ENCODE measurements at places on chromosomes 5 and 9.

DNA sequence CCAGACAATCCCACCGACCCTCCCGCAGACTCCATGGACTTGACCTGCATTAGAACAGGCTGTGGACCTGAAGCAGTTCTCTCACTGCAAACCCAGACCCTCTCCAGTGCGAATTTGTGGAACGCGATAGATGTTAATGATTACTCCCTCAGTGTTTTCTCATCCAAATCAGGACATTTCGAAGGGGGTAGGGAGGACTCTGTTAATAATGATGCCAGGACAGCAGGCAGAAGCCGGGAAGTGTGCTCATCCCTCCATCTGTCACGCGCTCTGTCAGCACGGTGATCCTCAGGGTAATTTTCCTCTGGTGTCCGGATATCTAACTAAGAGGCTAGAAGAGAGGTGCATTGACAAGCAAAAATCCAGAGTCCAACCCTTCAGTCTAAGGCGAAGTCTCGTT is 18.8 kb downstream of the RAPGEF1 start:
- no peak for DNase-seq

GRCh38 chr5:56105511-56106291 is 110.9 kb upstream of the IL6ST start:
- DNase-seq = no peak

- DNase-seq = no peak
Observed at GRCh38 chr5:119458911-119459632, 6.8 kb downstream of the HSD17B4 start.

GRCh38 chr5:40652441-40653220 is 27.1 kb upstream of the PTGER4 start:
- DNase-seq = no peak

DNA sequence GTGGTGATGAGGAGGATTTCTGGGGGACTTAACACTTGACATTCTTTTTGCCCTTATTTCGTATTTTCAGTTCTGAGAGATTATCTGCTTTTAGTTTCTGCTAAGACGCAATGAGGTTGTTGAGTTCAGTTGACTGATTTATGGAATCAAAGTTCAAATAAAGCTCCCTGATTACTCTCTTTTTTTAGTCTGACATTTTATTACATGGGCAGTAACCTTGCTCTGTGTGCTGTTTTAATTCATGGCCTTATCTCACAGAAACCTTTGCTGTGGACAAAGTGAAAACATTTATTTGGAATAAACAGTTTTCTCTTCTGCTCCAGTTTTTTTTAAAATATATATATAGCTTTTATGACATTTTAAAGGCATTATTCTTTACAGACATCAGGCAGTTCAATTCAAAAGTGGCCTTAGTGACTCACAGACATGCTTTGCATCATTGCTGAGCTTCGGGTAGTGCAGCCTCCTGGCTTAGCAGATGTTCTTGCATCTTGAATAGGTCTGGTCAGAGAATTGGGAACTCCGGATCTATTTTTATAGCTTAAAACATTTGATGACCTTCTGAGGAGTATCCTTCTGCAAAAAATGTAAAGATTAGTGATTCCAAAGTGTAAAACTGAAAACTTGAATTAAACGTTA is 162.9 kb downstream of the FAM170A start:
- no peak for DNase-seq
